SK-N-SH treated with all-trans-retinoic acid at 6 μM for 48 hours (cell line): ENCODE measurements at places on chromosomes 3 and 15.

- ATAC-seq: peak; percentile 95
Observed at GRCh38 chr3:101995371-101996046, 146.2 kb downstream of the NFKBIZ start.

GRCh38 chr3:25944329-25944728, 154.4 kb downstream of the OXSM start:
- no peak for ATAC-seq

DNA sequence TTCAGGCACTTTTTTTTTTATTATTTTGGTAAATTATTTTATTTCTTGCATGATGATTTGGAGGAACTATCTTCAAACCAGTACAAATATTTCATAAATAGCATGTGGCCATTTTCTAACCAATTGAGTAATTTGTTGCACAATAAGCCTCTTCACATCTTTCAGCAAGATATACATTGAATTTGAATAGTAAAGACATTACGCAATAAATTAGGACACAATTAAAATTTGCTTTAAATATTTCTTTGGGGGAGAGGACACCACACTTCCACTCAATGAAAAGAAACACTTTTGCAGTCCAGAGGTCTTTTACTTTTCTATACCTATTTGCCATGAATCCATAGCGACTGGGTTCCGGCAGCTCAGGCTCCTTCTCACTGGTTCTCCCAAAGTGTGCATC, 762.6 kb upstream of the GOLIM4 start:
- no peak for ATAC-seq

GRCh38 chr3:134610432-134611385, 40.1 kb downstream of the KY start:
- ATAC-seq: no peak

DNA sequence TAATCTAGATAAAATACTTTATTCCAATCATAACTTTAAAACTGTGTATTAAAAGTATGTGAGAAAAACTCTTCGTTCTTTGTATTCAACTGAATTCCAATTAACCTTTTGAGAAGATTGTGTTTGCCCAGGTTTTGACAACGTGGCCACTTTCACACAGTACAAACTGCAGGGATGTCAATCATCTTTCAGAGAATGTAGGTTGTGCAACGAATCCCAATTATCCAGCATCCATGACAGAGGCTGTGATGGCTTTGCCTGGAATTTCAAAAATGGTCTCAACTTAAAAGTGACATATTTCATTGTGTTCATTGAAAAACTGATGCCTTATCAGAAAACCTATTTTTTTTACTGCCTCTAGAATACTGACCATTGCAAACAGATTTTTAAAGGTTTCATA, 615.1 kb upstream of the KCNMB2 start:
- ATAC-seq: no peak

DNA sequence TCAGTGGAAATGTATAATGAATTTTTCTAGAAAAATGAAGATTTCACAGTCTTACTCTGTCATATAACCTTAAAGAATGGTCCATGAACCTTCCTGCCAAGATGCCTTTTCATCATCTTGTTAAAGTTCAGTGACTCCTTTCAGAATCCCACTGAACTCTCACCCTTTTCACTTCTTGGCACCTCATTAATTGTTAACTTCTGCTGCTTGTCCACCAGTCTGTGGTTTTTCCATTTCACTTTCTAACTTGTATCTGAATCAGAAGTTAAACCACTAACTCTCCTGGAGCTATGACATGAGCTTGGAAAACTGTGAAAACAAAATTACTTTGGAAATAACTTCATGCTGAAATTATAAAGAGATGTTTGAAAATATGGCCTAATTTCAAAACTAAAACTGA, 281.2 kb upstream of the ALCAM start:
- no peak for ATAC-seq

GRCh38 chr3:150202711-150203110, 205.4 kb upstream of the TSC22D2 start:
- ATAC-seq: no peak

DNA sequence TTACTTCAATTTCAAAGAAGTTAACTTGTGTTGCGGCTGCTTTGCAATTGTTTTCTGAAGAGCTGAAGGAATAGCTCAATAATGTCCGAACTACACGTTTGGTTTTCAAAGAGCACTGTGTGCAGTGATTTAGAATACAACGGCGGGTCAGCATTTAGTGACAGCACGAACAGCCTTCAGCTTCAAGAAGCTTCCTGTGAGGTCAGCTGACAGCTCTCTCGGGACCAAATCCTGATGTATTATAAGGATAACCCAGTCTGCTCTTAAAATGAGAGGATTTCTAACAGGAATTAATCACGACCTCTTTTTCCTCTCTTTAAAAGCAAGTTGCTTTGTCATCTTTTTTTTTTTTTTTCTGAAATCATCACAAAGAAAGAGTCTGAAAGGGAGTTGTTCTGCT, 97.9 kb upstream of the UNC13C start:
- no peak for ATAC-seq

DNA sequence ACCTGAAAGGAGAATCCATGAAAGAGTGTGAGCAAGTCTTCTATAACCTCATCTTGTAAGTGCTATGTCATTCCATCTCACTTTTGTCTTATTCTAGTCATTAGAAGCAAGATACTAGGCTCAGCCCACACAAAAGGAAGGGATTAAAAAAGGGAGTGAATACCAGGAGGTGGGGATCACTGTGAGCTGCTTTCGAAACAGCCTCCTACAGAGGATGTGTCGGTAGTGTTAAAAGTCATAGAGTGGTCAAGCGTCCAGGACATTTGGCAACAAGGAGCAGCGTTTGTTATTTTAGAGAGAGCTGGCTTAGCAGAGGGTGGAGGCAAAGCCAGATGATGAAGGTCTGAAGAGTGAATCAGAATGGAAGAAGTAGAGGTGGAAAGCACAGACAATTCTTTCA, 11.7 kb upstream of the ZNF148 start:
- ATAC-seq: no peak
